Stimulated activated CD4-positive, alpha-beta T cell treated with anti-CD3 and anti-CD28 coated beads, Interleukin-1b, Interleukin-23, amount 100 ng/mL, for 4 hours (primary cell): ENCODE measurements at places on chromosomes 13 and 19.

- no peak for DNase-seq
Observed at GRCh38 chr19:20964798-20965197, 41.7 kb downstream of the ZNF85 start.

- peak; percentile 53 for DNase-seq
Observed at GRCh38 chr19:47713046-47714021, at the start of gene EHD2. Gene EHD2, plus strand, starts transcription at chr19:47713422. Its CDS starts 3,191 bp downstream, at chr19:47716613.

GRCh38 chr19:21101521-21102242 lies 19.7 kb downstream of the ZNF714 start:
- DNase-seq, result no peak

DNA sequence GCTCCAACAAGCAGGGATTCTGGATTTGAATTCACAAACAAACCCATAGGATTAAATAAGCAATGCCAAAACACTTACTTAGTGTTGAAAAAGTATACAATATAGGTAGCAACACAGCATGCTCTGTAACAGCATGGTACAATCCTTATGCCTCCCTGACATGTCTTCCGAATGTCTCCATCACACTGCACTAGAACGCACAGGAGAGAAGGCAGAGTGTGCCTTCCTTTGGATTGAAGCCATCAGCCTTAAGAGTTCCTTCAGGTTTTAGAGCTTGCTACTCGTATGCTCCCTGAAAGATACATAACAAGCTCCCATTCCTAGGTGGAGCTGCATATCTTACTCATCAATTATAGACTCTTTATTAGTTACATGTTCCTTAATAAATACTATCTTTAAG lies 1573.9 kb upstream of the PRR20A start:
- DNase-seq, result no peak

GRCh38 chr19:47111006-47111621 lies 2.5 kb downstream of the ZC3H4 start:
- no peak for DNase-seq

DNA sequence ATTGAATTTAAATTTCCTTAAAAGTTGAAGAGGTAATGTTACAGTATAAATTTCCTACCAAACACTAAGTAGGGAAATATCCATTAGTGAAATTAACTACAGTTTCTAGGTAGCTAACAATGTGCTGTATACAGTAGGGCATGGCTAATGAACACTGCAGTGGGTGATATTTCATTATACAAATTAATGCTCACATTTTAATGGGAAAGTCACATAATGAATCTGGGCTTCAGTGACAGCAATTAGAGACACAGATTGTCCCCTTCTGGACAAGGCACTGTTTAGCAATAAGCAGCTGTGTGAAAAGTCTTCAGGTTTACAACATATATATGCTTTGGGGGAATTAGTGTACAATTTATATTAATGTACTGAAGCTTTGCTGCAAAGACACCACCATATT lies 169.4 kb downstream of the ZNF536 start:
- DNase-seq, result no peak

DNA sequence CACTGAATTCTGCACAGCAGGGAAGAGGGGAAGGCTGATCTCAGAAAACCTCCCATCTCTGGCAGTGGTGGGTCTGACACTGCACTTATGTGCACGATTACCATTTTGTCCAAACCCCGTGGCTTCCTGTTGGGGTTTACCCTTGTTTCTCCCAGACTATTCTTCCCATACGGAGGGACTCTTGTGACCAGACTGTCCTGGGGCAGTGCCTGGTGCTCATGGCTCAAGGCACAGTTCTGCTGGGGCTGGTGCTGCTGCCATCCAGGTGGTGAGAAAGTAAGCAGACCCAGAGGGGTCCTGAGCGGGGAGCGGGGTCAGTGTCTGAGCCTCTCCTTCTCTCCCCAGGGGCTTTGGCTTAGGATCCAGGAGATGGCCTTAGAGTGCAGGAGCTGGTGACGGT lies 5.1 kb upstream of the SIGLEC9 start:
- DNase-seq, result no peak

DNA sequence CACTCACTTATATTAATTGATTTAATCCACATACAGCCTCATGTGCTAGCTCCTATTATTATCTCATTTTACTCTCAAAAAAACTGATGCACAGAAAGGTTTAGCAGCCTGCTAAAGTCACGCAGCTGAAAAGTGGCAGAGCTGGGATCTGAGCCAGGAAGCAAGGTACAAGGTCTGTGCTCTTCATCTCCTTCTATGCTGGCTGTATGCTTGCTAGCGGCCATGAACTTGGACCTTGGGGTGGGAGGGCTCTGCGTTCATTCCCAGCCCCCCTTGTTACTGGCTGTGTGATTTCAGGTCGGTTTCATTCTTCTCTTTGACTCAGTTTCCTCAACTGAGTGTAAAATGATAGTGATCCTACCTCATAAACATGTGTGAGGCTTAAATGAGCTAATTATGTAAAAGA lies 69.8 kb downstream of the ALOX5AP start:
- DNase-seq, result no peak

GRCh38 chr19:33763633-33764371 lies 32.9 kb upstream of the KCTD15 start:
- DNase-seq, result no peak

DNA sequence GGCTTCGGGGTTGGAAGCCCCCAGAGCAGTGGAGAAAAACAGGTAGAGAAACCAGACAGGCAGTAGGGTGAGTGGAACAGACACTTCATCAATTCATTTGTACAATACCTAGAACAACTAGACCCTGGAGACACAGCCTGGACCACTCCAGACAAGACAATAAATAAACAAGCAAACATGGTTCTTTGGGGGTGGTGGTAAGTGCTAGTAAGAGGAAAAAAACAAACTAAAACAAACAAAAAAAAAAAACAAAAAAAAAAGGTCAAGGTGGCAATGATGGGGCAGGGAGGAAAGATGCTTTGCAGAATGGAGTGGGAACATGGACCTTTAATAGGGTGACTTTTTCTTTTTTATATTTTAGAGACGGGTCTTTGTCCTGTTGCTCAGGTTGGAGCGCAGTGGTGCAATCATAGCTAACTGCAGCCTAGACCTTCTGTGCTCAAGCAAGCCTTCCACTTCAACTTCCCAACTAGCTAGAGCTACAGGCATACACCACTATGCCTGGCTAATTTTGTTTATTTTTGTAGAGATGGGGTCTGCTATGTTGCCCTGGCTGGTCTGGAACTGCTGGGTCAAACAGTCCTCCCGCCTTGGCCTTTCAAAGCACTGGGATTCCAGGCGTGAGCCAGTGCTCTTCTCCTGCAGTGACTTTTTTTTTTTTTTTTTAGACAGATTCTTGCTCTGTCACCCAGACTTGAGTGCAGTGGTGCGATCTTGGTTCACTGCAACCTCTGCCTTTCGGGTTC lies 3.1 kb downstream of the JUNB start:
- DNase-seq, result no peak
